ENCODE measurements at places on chromosomes 13 and 19.

DNA sequence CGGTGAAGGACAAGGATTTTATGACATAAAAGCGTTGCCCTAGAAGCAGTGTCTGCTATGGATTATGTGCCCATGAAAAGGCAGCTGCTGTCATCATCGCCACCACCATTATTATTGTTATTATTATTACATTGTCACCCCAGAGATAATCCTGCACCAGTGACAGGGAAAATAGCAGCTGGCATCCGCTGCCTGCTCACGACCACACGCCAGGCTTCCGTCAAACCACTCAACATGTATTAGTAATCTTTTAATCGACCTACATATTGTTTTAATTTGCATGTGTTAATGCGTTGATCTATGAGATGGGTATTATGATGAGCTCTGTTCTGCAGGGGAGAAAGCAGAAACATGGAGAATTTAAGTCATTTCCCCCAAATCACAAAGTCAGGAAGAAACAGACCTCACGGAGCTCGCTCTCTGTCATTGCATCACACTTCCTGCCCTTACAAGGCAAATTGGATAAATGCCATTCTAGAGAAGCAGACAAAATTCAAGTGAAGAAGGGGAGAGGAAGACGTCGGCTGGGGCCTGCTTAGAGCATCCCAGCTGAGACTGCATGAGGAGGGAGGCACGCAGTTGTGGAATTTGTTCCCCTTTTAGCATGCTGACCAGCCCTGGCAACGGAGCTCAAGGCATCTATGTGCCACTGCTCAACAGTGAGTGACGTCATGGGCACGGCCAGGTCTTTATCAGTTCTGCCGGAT, at the start of gene FFAR3:
TSS of gene FFAR3 (plus strand) at position 594 of the 707 bp plus-strand sequence. CDS start 431 bp downstream, outside the sequence.
- DNase-seq, result peak; percentile 14

DNA sequence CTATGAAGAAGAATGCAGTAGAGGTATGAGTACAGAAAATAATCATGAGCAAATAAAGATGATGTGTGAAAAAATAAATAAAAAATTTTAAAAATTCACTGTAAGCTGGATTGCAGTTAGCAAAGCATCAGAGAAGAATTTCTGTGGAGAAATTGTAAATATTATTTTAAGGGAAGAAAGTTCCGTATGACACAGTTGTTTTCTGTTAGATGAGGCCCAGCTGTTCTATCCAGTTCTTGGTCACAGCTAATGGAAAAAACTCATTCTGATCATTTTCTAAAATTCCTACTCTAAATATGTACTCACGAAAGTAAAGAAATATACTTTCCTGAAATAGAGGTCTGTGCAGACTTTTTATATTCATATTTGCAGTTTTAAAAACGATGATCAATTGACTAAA, 578.8 kb downstream of the DCT start:
- DNase-seq, result no peak

- no peak for DNase-seq
Observed at GRCh38 chr19:31356587-31357314, 7.5 kb upstream of the TSHZ3 start.

GRCh38 chr19:19348266-19348665, 27.6 kb downstream of the MAU2 start:
- DNase-seq, result no peak

DNA sequence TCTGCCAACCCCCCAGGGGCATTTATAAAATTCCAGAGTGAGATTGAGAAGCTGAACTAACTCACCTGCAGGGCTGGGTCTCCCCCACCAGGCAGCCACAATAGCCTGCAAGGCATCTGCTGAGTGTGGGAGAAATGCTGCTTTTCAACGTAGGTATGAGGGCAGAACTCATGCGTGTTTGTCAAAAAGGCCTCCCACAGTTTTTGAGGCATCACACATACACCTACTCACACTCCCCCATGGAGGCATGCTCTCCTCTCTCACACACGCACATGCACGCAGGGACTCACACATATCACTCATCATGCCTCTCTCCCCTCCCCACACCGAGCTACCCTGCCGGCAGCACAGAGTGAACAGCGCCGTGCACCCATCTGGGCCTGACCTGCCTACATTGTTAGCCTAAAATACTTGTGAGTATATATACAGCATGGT, 390.5 kb downstream of the FGF9 start:
- DNase-seq, result no peak

Measured in Calu3 (cell line).